GM19239 (cell line): ENCODE measurements at places on chromosomes 7 and 10.

- no peak for DNase-seq
Observed at GRCh38 chr10:86663046-86663345, 5.3 kb upstream of the LDB3 start.

- DNase-seq = no peak
Observed at GRCh38 chr7:25779002-25779546, 372.9 kb upstream of the NFE2L3 start.

DNA sequence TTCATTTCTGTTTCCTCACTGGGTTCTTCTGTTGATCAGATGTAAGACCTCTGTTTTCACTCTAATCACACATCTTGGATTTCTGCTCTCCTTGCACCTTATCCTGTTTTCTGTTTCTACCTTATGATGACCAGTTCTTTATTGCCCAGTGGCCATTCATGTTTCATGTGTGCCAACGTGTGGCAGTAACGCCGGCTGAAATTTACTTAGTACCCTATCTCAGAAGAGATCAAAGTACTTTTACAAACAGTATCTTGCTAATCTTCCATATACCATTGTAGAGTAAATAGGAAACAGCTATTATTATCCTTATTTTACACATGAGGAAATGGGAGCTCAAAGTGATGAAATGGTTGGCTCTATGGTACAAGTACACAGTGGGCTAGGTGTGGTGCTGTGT, 74.0 kb downstream of the GATA3 start:
- no peak for DNase-seq

- no peak for DNase-seq
Observed at GRCh38 chr10:122145113-122145512, 126.0 kb upstream of the BTBD16 start.

- DNase-seq = no peak
Observed at GRCh38 chr10:43229208-43230061, 37.4 kb downstream of the RASGEF1A start.

- DNase-seq = no peak
Observed at GRCh38 chr10:17528306-17528862, 74.0 kb upstream of the ST8SIA6 start.

DNA sequence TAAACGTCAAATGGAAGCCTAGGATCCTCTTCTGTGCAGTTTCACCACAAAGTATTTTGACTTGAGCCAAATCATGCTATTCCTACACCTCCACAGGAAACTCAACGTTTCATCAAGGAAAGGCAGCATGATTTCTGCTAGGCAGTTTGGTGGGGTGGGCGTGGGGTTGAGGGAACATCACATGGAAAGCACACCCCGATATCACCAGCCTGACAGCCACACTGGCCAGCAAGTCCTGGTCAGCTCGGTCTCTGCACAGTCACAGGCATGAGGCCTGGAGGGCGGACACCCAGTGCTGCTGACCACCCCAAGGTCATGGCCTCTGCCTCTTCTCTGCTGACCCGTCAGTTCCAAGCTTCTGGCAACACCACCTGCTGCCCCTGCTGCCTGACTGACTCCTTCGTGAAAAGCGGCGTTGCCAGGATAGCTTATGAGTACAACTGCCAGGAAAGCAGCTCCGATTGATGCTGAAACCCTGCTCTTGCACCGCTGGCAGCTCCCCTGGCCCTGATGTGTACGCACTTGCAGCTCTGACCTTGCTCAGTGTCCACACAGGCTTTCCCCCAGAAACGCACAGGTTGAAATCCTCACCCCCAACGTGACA, 171.5 kb downstream of the DIP2C start:
- DNase-seq = no peak

DNA sequence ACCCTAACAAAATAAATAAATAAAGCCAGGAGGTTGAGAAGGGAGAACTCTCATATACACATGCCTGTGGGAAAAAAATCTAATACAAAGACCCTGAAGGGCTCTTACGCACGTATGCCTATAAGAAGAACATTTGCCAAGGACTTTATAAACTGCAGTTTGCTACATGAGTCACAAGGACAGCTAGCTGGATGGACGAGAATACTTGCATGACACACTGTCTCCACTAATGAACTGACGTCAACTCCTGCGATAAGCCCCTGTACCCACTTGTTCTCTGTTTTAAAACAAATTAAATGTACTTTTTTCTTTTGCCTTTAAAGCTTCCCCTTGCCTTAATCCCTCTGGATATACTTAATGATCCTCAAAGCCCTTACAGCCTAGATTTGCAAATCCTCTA, 374.6 kb upstream of the GHITM start:
- DNase-seq = no peak

- no peak for DNase-seq
Observed at GRCh38 chr7:26319636-26320035, 28.0 kb downstream of the SNX10 start.

DNA sequence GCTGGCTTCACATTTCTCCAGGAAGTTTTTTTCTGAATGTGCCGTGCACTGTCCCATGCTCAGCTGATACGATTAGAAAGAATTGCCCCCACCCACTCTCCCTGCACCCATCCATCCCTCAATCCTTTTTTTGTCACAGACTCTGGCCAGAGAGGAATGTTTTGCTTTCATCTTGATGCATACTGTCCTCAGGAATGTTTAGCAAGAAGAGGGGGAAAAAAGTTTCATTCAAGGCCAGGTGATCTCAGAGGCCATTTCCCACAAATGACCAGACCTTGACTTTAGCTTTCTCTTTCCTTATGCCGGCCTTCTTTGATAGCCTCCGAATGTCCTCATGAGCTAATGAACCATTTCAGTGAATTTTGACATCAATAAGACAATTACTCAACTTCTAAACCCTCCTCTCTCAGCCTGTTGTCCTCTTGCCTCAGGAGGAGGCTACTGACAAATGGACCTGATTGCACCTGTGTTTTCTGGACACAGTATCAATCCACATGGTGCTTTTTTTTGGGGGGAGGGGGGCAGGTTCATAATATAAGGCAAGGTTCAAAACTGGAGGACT, 105.0 kb upstream of the KLF6 start:
- DNase-seq = no peak

GRCh38 chr10:62384057-62384446, 9.9 kb downstream of the ZNF365 start:
- no peak for DNase-seq

DNA sequence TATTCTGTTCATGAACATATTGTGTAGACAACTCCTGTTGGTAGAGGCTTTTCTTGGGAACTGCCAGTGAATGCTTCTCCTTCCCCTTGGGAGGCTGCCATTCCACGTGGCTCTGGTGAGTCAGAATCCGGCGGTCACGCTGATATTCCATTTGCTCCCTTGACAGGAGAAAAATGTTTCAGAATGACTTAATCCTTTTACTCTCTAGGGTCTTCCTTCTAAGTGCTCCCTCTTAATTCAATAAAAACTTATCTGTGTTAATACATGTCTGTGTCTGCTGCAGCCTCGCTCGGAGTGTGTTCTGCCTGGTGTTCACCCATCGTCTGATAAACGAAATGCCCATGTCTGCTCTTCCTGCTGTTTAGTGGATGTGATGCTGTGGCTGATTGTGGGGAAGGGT, 278.6 kb downstream of the ARHGAP12 start:
- no peak for DNase-seq

GRCh38 chr7:87128861-87129267, 23.4 kb upstream of the DMTF1 start:
- no peak for DNase-seq

GRCh38 chr10:62562795-62563194, 188.6 kb downstream of the ZNF365 start:
- no peak for DNase-seq

- DNase-seq = no peak
Observed at GRCh38 chr10:95513941-95514392, 47.2 kb downstream of the SORBS1 start.

GRCh38 chr10:43739161-43739560, 90.5 kb upstream of the ZNF32 start:
- no peak for DNase-seq

DNA sequence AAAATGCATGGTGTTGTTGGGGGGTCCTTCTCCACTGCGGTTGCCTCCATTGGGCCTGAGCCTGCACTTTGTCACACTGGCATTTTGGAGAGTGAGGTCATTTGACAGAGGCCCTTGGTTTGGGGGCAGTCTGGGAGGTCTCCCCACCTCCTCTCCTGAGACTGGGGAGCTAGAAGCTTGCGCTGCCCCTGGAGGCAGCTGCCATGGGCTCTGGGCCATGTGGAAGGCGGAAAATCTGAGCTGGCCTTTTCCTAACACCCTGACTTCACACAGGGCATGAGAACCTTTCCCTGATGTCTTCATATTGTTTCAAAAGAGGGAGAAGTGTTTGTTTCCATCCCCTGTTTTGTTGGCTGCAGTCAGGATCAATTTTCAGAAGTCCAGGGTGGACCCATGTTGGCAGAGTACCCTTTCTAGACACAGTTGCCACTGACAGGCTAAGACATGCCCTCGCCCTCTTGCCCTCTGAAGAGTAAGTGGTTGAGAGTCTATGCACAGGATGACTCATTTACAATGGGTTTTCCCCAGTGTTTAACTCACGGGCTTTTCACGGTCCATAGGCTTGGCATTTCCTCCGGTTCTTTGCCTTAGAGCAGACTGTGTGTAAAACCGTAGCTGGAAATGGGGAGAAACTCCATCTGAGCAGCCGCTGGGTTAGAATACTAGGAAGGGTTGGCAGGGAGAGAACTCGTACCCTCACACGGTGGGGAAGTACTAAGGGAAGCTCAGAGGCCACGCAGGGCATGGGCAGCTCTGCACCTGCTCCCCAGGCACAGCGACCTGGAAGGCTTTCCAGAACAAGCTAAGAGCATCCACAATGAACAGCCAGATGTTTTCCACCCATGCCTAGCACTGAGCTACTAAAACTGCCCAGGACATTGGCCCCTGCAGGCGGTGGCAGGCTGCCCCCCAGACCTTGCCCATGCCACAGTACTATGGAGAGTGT, 655.0 kb downstream of the SDK1 start:
- peak; percentile 33 for DNase-seq

GRCh38 chr10:113854013-113854760, at the start of the genes DCLRE1A and NHLRC2:
TSS of gene DCLRE1A (minus strand) at chr10:113854082. CDS start at chr10:113853182, 900 bp downstream.
TSS of gene NHLRC2 (plus strand) at chr10:113854661. CDS start at chr10:113854873, 212 bp downstream.
- no peak for DNase-seq

DNA sequence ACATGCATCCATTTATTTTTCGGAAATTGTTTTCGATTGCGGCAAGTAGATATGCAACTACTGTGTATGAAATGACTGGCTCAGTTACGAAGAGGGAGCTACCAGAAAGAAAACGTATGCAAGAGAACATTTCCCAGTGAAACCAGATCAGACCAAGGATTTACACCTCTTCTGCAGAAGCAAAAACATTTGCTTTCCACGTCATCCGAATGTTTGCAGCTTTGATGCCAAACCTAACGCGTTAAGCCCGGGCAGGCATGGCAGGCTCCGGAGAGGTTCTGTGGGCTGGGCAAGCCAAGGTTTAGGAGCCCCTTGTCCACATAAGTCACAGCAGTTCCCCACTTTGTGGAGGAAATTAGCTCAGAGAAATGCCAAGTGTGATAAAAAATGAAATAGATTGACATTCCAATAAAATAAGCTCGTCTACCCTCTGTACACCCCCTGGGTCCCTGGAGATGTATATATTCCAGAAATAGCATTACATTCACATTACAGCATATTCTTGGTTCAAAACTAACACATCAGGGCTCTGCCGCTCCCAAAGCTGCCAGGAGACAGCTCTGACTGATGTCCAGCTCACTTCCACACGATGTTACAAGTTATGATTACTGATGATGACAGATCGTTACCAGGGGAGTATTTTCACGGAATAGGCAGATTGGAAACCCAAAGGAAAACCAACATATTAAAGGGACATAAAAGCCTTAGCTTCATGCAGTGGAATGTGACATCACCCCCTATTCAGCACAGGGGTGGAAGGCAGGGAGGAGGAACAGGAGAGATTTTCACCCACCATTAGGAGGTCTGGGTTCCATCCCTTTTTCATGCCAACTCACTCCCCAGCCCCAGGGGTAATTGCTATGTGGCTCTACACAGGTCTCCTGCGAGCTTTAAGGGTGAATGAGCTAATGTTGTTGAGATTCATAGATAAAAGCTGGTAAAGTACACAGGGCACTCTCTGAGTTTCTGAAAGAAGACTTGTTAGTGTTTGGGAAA, 81.5 kb downstream of the LYZL1 start:
- no peak for DNase-seq

DNA sequence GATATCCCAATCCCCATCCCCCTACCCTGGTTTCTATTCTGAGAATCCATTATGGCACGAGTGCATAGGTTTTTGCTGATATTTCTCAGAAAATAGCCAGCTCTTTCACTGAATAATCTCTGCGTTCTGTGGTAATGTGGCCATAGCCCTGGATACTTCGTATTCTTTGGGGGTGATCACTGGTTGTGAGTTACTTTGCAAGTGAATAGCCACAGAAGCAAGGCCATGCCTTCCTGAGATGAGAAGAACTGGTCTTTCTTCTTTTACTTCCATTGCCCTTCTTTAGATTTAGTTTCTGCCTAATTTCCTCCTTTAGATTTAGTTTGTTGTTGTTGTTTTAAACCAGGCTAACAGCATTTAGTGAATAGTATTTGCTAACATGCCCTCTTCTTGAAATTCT, 323.4 kb downstream of the CDC14C start:
- no peak for DNase-seq

DNA sequence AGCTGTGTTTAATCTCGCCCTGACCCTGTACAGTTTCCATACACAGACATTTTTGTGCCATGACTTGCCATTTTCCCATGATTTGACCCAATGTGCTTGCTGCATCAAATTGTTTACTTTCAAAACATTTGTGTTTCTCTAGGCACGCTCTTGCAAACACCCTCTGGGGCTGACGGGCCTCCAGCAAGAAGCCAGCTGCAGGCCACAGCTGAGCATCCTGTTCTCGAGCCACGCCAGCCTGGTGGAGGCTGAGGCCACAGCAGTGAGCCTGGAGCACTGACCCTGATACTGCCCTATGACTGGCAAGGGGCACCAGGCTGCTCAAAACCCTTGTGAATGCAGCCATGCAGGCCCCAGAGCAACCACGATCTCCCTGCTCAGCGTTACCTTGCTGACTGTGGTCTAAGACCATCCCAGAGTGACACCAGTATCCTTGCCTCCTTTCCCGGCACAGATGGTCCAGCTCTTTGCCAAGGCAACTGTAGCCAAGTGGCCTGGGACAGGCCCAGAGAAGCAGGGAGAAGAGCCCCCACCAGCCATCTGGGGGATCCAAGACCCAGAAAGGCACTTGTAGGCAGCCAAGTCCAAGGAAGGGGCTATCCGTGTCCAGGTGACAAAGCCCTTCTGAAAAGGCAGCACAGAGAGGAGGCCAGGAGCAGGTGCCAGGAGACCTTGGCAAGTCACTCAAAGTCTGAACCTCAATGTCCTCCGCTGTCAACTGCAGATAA, 78.5 kb downstream of the OAT start:
- DNase-seq = no peak
